ENCODE measurements at places on chromosomes 11 and 22. TPM values are rescaled to one million over a fixed set of nuclear protein-coding genes. Genes with fewer than 3 reads are reported as not detected.

The RAB38 gene
- total RNA-seq = 17.5 TPM

The OR52I2 gene
- not detected for total RNA-seq

The HBB gene
- total RNA-seq = not detected

The CCDC188 gene
- total RNA-seq = not detected

The CSF2RB gene
- total RNA-seq = 0.07 TPM

The SAA4 gene
- 0.50 TPM for total RNA-seq

The DAGLA gene
- total RNA-seq = 3.4 TPM

The OSBPL5 gene
- total RNA-seq = 13.1 TPM

The VPREB1 gene
- not detected for total RNA-seq

The MN1 gene
- 16.3 TPM for total RNA-seq

DNA sequence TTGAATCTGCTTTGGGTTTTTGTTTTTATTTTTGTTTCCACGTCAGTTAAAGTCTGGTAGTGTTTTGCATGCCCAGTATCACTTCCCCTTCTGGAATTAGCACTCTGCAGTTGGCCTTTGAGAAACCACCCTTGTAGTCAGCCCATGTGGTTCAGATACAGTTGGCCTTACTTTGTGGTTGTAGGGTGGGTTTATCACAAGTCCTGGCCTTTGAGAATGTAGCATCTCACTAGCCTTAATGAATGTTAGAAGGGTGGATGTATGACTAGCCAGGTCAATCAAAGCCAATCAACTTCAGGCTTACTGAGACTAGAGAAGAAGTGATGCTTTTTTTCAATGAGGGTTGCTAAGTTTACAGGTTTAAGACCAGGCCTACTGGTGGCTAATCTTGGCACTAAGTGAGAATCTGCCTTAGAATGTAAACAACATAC is 19.8 kb downstream of the ARL14EP start:
- no peaks in the 10 kb centered on the region for H3K36me3 ChIP-seq
- no peak overlapping the region for H3K27ac ChIP-seq
- DNase-seq = no peak
- H3K4me1 ChIP-seq = no peaks in the 10 kb centered on the region
- no peaks in the 10 kb centered on the region for H3K27me3 ChIP-seq

GRCh38 chr11:120606211-120607010 is 94.9 kb downstream of the GRIK4 start:
- no peak overlapping the region for H3K4me3 ChIP-seq
- H3K4me1 ChIP-seq = peaks cover 52% of the 10 kb centered on the region
- no peaks in the 10 kb centered on the region for H3K27me3 ChIP-seq

DNA sequence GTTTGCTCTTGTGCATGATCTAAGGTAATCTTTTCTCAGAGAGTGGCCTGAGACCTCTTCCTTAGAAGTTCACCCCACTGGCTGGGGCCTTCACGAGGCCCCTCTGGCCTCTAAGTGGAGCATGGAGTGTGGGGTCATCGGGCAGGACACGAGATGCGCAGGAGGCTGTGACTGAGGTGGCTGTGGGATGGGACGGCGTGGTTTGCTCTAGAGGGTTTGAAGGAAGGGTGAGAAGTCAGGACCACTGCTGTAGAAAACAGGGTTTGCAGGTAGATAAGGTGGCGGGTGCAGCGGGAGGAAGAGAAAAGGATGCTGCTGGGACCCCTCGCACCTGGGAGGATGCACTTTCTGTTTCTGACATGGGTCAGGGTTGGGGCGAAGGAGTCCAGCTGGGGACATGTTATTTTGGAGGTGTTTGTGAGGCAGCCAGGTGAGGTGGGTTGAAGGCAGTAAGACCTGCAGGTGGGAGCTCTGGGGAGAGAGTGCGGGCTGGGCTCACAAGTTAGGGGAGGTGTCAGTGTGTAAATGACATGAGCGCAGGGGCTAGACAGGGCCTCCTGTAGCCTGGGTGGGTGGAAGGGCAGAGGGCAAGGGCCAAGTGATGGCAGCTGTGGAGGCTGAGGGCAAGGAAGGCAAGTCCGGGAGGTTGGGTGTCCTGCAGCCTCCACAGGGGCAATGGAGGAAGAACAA is 62.5 kb downstream of the KCNQ1 start:
- DNase-seq = no peak
- H3K4me1 ChIP-seq = no peaks in the 10 kb centered on the region
- H3K4me3 ChIP-seq = no peak overlapping the region

GRCh38 chr11:18294862-18295261 is 27.1 kb downstream of the HPS5 start:
- H3K36me3 ChIP-seq = peaks cover 80% of the 10 kb centered on the region
- no peaks in the 10 kb centered on the region for H3K4me1 ChIP-seq
- DNase-seq = no peak
- H3K27ac ChIP-seq = no peak overlapping the region

GRCh38 chr22:30492144-30492543 is 13.4 kb downstream of the SEC14L4 start:
- H3K27me3 ChIP-seq = peaks cover 4% of the 10 kb centered on the region
- H3K4me1 ChIP-seq = 0 out of 2 replicates have a peak, but pooled peaks cover 3% of the 10 kb centered on the region
- no peak overlapping the region for H3K27ac ChIP-seq
- H3K36me3 ChIP-seq = no peaks in the 10 kb centered on the region
- H3K4me3 ChIP-seq = no peak overlapping the region
- DNase-seq = no peak

- peaks cover 73% of the 10 kb centered on the region for H3K27me3 ChIP-seq
- no peak overlapping the region for H3K27ac ChIP-seq
- DNase-seq = no peak
- H3K4me1 ChIP-seq = peaks cover 14% of the 10 kb centered on the region
- H3K4me3 ChIP-seq = peak overlapping the region; percentile 61
- no peaks in the 10 kb centered on the region for H3K36me3 ChIP-seq
These were observed 81.5 kb upstream of the PPARA start for GRCh38 chr22:46068593-46069491.

DNA sequence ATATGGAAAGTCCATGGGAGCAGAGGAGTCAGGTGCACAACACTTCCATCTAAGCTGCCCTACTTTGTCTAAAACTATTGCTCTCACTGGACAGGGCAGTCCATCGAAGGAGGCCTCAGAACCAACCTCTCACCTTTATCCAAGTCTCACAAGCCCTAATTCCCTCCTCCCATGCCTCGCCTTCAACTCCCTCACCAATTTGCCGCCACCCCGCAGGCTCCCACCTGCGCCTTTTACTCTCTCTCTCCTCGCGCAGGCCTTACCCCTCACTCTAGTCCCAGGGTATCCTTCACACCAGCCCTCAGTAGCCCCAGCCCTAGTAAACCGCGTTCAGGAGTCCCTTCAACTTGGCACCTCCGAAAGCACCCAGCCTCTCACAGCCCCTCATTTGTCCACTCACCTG is 451 bp downstream of the FHIP1B start:
- peak overlapping the region; percentile 94 for H3K27ac ChIP-seq
- H3K4me1 ChIP-seq = peaks cover 13% of the 10 kb centered on the region
- no peak for DNase-seq
- no peaks in the 10 kb centered on the region for H3K27me3 ChIP-seq
- H3K4me3 ChIP-seq = peak overlapping the region; percentile 100

- no peaks in the 10 kb centered on the region for H3K27me3 ChIP-seq
- no peak overlapping the region for H3K4me3 ChIP-seq
- no peak for DNase-seq
- peaks cover 20% of the 10 kb centered on the region for H3K36me3 ChIP-seq
- no peak overlapping the region for H3K27ac ChIP-seq
- no peaks in the 10 kb centered on the region for H3K4me1 ChIP-seq
These were observed 995.1 kb downstream of the BRD1 start for GRCh38 chr22:48832592-48832991.

- DNase-seq = no peak
- H3K27ac ChIP-seq = no peak overlapping the region
- H3K4me3 ChIP-seq = no peak overlapping the region
- H3K4me1 ChIP-seq = no peaks in the 10 kb centered on the region
- H3K36me3 ChIP-seq = peaks cover 10% of the 10 kb centered on the region
These were observed 160.5 kb downstream of the DDX10 start for GRCh38 chr11:108825381-108825780.

DNA sequence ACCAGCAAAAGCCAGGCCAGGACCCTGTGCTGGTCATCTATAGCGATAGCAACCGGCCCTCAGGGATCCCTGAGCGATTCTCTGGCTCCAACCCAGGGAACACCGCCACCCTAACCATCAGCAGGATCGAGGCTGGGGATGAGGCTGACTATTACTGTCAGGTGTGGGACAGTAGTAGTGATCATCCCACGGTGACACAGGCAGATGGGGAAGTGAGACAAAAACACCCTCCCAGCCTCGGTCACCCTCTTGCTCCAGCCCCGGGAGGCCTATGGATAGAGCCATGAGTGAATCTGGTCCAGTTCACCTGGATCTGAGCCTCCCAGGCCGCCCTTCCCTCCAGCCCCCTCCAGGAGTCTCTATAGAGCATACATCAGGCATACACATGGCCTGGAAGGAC is 115.2 kb upstream of the IGLL5 start:
- no peaks in the 10 kb centered on the region for H3K36me3 ChIP-seq
- no peak overlapping the region for H3K4me3 ChIP-seq
- H3K4me1 ChIP-seq = no peaks in the 10 kb centered on the region
- no peak overlapping the region for H3K27ac ChIP-seq
- H3K27me3 ChIP-seq = peaks cover 99% of the 10 kb centered on the region
- DNase-seq = no peak

- no peaks in the 10 kb centered on the region for H3K27me3 ChIP-seq
- H3K4me1 ChIP-seq = no peaks in the 10 kb centered on the region
- H3K27ac ChIP-seq = no peak overlapping the region
- no peaks in the 10 kb centered on the region for H3K36me3 ChIP-seq
These were observed 43.5 kb upstream of the KCNJ11 start for GRCh38 chr11:17432002-17432401.

GRCh38 chr11:124446916-124447315 is 1.4 kb upstream of the OR8B8 start:
- H3K27me3 ChIP-seq = no peaks in the 10 kb centered on the region
- no peaks in the 10 kb centered on the region for H3K4me1 ChIP-seq
- no peak overlapping the region for H3K27ac ChIP-seq
- DNase-seq = no peak
- H3K36me3 ChIP-seq = no peaks in the 10 kb centered on the region

GRCh38 chr22:24424001-24424900 is 3.1 kb upstream of the ADORA2A start:
- peaks cover 20% of the 10 kb centered on the region for H3K27me3 ChIP-seq
- no peak overlapping the region for H3K27ac ChIP-seq
- H3K4me1 ChIP-seq = peaks cover 30% of the 10 kb centered on the region
- peak overlapping the region; percentile 72 for H3K4me3 ChIP-seq
- DNase-seq = peak; percentile 58

DNA sequence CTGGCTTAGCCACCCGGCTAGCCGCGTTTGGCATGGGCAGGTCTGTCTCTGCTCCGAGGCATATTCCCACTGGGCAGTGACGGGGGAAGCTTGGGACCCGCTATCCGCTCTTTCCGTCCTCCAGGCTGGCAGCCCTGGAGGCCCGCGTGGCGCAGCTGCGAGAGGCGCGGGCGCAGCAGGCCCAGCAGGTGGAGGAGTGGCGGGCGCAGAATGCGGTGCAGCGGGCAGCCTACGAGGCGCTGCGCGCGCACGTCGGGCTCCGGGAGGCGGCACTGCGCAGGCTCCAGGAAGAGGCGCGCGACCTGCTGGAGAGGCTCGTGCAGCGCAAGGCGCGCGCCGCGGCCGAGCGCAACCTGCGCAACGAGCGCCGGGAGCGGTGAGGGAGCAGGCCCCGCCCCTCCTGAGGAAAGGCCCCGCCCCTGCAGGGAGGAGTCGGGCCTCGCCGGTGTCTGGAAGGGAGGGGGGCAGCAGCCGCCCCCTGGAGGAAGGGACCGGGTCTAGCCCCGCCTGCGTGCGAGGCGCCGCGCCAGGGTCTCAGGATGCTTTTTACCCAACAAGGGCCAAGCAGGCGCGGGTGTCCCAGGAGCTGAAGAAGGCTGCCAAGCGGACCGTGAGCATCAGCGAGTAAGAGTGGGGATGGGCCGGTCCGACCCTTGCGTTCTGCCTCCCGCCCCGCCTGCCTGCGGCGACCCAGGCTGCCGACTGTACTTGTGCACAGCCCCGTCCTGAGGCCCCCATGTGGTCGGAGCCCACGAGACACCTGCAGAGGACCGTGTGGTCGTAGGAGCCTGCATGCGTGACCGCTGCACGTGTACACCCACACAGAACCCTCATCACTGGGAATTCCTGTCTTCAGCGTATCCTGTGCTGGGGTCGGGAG is 7.9 kb downstream of the ATG16L2 start:
- no peaks in the 10 kb centered on the region for H3K36me3 ChIP-seq
- peaks cover 17% of the 10 kb centered on the region for H3K4me1 ChIP-seq
- H3K27me3 ChIP-seq = peaks cover 36% of the 10 kb centered on the region
